Putamen (tissue), 1 donor: ENCODE measurements at places on chromosomes 13 and 19.

GRCh38 chr13:102911336-102911735 lies 65.5 kb downstream of the ERCC5 start:
- DNase-seq = no peak

GRCh38 chr19:49862391-49863253 lies 4.8 kb downstream of the PNKP start:
- no peak for DNase-seq

GRCh38 chr13:114146629-114147028 lies 14.2 kb upstream of the RASA3 start:
- no peak for DNase-seq

GRCh38 chr13:105491345-105491744 lies 1044.1 kb downstream of the EFNB2 start:
- DNase-seq = no peak

DNA sequence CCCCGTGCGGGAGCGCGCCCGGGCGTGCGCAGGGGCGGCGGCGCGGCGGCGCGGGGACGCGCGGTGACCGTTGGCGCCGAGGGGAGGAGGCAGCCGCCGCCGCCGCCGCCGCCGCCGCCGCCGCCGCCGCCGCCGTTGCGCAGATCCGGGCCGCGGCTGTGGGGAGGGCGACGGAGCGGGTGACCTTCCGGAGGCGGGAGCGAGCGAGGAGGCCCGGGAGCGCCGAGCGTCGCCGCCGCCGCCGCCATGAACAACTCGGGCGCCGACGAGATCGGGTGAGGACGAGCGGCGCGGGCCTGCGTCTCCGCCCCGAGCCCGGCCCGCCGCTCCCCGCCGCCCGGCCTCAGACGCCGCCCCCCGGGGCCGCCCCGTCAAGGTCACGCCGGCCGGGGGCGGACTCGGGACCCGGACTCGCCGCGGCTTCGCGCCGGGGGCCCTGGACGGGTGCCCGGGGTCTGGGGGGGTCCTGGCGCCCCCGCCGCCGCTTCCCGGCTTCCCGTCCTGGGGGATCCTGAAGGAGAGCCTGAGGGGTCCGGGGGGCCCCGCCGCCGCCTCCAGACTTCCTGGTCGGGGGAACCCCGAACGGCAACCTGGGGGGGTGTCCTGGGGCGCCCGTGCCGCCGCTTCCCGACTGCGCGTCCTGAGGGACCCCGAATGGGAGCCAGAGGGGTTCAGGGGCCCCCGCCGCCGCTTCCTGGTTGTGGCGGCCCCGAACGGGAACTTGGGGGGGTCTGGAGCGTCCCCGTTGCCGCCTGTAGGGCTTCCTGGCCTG lies at the start of gene DAZAP1:
DAZAP1 (plus strand) TSS at position 59 of the 772 bp plus-strand sequence; CDS start at position 247, 188 bp downstream.
- DNase-seq = no peak

DNA sequence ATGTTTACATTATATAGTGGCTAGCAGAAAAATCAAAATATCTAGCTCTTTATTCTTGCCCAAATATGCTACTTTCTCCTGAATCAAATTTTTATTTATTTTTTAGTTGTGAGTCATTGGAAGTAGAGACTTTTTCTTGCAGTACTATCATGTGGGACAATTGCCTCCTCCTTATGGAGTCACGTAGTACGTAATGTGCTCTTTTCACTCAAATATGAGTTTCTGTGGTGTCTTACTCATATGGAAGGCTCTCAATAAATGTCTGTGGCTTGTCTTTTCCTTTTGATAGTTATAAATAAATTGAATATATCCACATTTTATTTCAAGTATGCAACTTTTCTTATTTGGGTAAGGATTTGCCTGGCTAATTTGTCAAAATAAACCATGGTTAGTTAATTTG lies 1411.0 kb upstream of the SLC10A2 start:
- DNase-seq = no peak

- no peak for DNase-seq
Measured at GRCh38 chr13:99307648-99308339, 595 bp upstream of the GPR183 start.

- no peak for DNase-seq
Measured at GRCh38 chr19:29866011-29866410, 54.2 kb downstream of the CCNE1 start.

DNA sequence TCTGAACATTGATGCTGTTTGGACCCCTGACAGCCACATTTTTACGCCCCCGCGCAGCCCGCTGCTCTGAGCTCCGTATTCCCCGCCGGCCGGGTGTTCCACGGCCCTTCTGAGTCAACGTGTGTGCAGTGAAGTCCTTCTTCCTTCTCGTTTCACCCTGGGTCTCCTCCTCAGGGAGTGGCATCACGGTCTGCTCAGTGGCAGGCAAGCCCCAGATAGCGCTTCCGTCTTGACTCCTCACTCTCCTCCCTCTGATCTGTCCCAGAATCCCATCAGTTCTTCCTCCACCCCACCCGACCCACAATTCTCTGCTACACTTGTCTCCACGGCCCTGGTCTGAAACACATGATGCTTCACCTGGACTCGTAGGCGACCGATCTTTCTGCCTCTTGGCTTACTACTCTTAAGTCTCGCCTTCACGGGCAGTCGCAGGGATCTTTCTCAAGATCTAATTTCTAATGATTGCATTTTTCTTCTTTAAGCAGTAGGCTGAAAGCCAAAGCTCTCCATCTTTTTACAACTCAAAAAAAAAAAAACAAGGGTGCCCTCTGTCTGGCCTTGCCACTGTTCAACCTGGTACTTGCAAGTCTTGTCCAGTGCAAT lies 33.9 kb downstream of the CCNE1 start:
- DNase-seq = peak; percentile 45

DNA sequence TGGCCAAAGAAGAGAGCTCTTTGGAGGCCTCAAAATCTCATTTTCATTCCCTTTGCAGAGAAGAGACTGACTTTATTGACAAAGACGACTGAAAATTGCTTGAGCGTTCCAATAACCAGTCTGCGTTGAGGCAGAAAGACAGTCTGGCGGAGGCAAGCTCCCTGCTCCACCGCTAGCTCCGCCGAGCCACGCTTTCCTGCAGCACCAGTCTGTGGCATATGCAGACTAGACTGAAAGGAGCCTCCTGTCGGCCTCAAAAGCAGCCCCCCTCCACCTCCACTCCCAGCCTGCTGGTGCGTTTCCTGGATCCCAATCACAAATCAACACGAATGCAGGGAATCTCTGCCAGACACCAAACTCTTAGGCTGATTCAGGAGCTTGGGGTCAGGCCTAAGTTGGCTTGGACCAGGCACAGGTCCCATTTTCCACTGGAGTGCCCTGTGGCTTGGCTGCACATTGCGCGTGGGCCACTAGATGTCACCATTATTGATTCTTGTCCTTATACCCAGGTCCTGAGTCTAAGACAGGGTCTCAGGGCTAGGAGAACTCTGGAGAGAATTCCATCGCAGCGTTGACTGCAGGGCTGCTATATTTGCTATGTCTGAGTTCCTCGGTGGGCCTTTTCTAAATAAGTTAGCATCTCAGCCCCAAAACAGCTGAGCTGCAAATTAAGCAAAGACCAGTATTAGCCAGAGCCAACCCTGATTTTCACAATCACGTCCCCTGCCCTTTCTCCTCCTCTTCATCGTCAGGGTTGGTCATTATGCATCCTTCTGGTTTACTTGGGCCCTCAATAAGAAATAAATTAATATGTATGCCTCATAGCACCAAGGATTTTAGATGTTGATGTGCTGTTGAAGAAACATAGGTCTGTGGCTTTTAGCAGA lies 5.2 kb upstream of the ZNF507 start:
- peak; percentile 59 for DNase-seq

DNA sequence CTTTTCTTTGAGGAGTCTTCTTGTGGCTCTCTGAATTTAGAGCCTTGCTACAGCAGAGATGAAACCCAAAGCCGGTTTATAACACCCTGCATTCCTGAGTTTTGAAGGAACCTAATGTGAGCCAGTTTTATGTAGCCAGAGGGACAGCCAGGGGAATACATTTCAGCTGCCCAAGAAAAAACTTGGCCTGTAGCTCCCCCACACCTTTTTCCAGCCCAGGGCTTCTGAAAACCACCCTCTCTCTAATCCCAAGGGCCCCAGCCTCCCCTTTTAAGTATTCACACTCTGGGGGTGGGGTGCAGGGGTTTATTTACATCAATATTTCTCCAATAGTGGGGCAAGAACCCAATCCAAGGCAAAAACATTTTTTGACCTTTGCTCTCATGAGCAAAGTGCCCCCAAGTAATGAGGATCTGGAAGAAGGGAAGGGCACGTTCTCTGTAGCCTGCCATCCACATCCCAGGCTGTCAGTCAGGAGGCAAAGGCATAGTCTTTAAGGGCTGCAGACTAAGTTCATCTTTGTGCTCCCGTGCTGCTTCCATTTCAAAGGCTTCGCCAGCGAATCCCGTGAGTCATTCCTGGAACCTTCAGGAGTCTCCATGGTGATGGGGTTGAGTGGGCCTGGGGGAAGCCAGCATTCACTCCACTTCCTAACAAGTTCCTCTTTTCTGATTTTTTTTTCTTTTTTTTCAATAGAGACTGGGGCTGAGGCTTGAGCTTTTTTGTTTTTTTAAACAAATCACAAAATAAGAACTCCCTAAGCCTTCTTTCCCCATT lies 33.2 kb upstream of the MEDAG start:
- DNase-seq = peak; percentile 58

DNA sequence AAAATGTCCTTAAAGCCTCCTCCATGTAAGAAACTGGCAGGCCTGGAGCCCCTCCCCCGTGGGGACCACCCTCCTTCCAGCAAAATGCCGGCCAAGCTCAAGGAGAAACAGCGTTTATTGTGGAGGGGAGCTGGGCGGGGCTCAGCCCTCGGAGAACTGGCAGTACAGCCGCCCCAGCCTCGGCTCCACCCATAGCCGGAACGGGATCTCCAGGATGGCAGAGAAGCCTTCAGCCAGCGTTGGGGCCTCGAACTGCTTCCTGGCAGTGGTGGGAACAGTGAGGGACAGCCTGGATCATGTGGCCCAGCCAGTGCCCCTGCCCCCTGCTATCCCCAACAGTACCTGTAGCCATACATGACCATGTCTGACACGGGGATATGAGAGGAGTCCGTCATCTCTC lies 6.3 kb downstream of the PNKP start:
- DNase-seq = no peak

- no peak for DNase-seq
Measured at GRCh38 chr13:106121173-106121754, 414.2 kb downstream of the EFNB2 start.

DNA sequence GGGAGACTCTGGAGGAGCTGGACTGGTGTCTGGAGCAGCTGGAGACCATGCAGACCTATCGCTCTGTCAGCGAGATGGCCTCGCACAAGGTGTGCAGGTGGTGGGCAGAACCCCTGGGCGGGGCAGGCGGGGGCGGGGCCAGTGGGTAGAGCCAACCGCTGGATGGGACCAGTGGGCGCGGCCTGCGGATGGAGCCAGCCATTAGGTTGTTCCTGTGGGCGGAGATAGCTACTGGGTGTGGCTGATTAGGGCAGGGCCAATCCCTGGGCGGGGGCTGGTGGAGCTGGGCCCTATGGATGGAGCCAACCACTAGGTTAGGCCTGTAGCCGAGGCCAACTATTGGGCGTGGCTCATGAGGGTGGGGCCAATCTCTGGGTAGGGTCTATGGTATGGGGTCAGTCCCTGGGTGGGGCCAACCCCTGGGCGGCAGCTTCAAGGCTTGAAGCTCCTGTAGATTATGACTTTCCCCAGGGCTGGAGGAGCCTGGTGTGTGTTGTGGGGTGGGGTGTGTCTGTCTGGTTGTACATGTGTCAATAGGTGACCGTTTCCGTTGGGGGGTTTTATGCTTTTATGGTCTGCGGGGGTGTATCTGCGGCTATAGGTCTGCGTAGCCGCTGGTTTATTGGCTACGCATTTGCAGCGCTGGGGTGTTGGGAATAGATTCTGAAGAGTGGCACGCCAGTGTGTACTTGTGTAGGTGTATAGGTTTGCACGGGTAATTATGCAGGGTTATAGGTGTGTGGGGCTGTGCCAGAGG lies 30.7 kb downstream of the PDE4A start:
- no peak for DNase-seq

DNA sequence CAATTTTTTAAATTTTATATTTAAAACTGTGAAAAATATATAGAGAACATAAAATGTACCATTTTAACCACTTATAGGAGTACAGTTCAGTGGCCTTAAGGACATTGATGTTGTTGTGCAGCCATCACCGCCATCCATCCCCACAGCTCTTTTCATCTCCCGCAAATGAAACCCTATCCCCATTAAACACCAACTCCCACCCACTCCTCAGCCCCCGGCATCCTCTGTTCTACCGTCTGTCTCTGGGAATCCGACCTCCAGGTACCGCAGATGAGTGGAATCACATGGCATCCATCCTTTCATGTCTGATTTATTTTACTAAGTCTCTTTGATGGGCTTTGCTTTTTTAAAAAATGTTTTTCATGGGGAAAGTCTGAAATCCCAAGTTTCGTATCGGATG lies 23.8 kb upstream of the SMIM17 start:
- DNase-seq = no peak

DNA sequence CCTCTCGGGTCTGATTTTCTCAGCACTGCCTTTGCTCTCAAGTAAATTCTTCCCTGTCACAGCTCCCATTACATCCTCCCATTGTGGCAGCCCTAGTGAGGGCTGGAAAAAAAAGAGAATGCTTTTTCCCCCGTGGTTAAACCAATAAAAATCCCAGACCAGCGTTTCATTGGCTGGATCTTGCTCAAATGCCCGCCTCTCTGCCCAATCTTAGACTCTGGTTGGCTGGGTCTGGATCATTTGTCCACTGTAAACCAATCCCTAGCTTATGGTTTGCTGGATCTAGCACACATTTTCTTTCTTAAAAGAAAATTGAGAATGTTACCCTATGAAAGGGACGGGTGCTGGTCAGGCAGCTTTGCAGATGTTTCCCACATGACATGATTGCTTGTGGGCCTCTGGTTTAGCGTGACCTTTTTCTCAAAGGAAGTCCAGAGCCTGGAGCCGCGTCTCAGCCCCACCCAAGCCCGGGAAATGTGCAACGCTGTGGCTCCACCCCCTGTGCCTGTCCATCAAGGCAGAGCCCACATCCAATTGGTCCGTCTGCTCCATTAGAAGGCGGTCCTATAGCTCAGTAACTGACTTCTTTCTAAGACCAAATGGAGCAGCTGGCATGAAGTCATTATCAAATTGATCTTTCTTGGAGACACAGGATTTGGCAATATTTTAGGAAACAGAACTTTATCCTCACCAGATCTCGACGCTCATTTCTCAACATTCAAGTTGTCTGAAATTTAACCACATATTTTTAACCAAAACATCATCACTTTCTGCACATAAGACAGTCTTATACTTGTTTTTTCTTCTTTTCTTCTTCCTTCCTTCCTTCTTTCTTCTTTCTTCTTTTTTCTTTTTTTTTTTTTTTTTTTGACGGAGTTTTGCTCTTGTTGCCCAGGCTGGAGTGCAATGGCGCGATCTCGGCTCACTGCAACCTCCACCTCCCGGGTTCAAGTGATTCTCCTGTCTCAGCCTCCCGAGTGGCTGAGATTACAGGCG lies 2.6 kb upstream of the MCEMP1 start:
- DNase-seq = no peak

DNA sequence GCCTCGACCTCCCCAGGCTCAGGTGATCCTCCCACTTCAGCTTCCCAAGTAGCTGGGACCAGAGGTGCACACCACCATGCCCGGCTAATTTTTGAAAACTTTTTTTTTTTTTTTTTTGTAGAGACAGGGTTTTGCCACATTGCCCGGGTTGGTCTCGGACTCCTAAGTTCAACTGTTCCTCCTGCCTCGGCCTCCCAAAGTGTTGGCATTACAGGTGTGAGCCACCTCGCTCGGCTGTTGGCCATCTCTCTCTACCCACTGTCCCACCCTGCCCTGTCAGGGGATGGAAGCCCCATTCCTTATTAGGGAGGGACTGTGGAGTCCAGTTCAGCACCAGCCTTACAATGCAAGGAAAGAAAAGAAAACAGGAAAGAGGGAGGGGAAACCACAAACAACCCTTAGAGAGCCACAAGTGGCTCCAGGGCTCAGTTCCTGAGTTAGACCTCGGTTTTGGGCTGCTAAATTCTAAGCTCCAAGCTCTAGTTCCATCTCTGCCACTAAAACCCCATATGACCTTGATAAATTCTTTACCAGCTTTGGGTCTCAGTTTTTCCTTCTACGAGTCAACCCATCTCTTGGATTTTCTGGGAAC lies 31.7 kb downstream of the ACTL9 start:
- no peak for DNase-seq
